ENCODE measurements at places on chromosomes 1 and 21. TPM values are rescaled to one million over a fixed set of nuclear protein-coding genes. Genes with fewer than 3 reads are reported as not detected.

ENAH gene
- 48.3 TPM for total RNA-seq

TMEM51 gene
- total RNA-seq: 18.3 TPM

CA6 gene
- total RNA-seq: not detected

ADAMTS5 gene
- not detected for total RNA-seq

SYTL1 gene
- 28.9 TPM for total RNA-seq

TTC22 gene
- 10.6 TPM for total RNA-seq

FOXO6 gene
- total RNA-seq: not detected

KLHDC7A gene
- not detected for total RNA-seq

DFFA gene
- total RNA-seq: 34.0 TPM

EPS8L3 gene
- total RNA-seq: not detected

FAM72A gene
- 2.8 TPM for total RNA-seq

MRPL9 gene
- total RNA-seq: 79.4 TPM

DYNLT5 gene
- total RNA-seq: not detected

ADAM30 gene
- not detected for total RNA-seq

GBP2 gene
- 0.31 TPM for total RNA-seq

SLC22A15 gene
- total RNA-seq: 5.2 TPM

NBL1 gene
- 49.4 TPM for total RNA-seq

RAB3GAP2 gene
- total RNA-seq: 15.6 TPM

NOS1AP gene
- not detected for total RNA-seq

RNF186 gene
- total RNA-seq: not detected

PPFIA4 gene
- 0.15 TPM for total RNA-seq

WDR4 gene
- total RNA-seq: 12.2 TPM

A3GALT2 gene
- not detected for total RNA-seq

GJA9 gene
- 0.08 TPM for total RNA-seq

GJB3 gene
- 274 TPM for total RNA-seq

TMEM200B gene
- total RNA-seq: 6.6 TPM

TINAGL1 gene
- total RNA-seq: 539 TPM

IKBKE gene
- total RNA-seq: 11.7 TPM

APH1A gene
- total RNA-seq: 131 TPM

LAMC2 gene
- total RNA-seq: 1,739 TPM

ANGPTL3 gene
- not detected for total RNA-seq

B3GALT2 gene
- not detected for total RNA-seq

CFAP141 gene
- total RNA-seq: not detected

SPATC1L gene
- total RNA-seq: 8.0 TPM

CD2 gene
- total RNA-seq: not detected

GALNT2 gene
- total RNA-seq: 82.5 TPM

TCP10L gene
- not detected for total RNA-seq

PRR9 gene
- not detected for total RNA-seq

WASF2 gene
- 33.3 TPM for total RNA-seq

PCSK9 gene
- 265 TPM for total RNA-seq

REN gene
- total RNA-seq: not detected

RHBG gene
- not detected for total RNA-seq
